ENCODE measurements at places on chromosomes 2 and 18. TPM values are rescaled to one million over a fixed set of nuclear protein-coding genes. Genes with fewer than 3 reads are reported as not detected.

- no peak overlapping the region for H3K27ac ChIP-seq
- no peaks in the 10 kb centered on the region for H3K4me1 ChIP-seq
- peaks cover 18% of the 10 kb centered on the region for H3K36me3 ChIP-seq
- H3K27me3 ChIP-seq = no peaks in the 10 kb centered on the region
These were observed 7.6 kb downstream of the WDR35 start for GRCh38 chr2:19982268-19982667.

- no peaks in the 10 kb centered on the region for H3K4me1 ChIP-seq
- no peak overlapping the region for H3K4me3 ChIP-seq
- no peaks in the 10 kb centered on the region for H3K27me3 ChIP-seq
These were observed 74.7 kb downstream of the VSNL1 start for GRCh38 chr2:17615147-17615546.

The UNC80 gene
- total RNA-seq = 6.0 TPM

The CBLN2 gene
- 0.18 TPM for total RNA-seq

- no peak for DNase-seq
- no peaks in the 10 kb centered on the region for H3K4me1 ChIP-seq
- no peaks in the 10 kb centered on the region for H3K36me3 ChIP-seq
These were observed 1888.7 kb upstream of the PIK3C3 start for GRCh38 chr18:40066368-40066767.

DNA sequence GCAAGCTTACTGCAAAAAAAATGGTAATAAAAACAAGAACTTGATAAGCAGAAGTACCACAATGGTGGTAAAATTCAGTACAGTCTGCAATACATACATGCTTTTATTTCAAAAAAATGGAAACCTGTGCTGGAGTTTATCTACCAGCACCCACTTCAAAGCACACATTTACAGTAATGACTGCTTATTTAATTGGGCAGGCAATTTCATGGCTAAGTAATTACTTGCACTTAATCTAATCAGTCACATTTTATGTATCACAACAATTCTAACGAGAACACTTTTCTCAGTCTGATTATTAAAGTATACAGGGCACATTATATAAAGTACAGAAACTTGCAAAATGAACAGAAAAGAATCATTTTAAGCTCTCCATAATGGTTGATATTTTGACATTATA is 5.2 kb downstream of the APCDD1 start:
- H3K27me3 ChIP-seq = no peaks in the 10 kb centered on the region
- no peak for DNase-seq
- H3K36me3 ChIP-seq = no peaks in the 10 kb centered on the region
- no peaks in the 10 kb centered on the region for H3K4me1 ChIP-seq
- no peak overlapping the region for H3K4me3 ChIP-seq
- H3K27ac ChIP-seq = no peak overlapping the region

DNA sequence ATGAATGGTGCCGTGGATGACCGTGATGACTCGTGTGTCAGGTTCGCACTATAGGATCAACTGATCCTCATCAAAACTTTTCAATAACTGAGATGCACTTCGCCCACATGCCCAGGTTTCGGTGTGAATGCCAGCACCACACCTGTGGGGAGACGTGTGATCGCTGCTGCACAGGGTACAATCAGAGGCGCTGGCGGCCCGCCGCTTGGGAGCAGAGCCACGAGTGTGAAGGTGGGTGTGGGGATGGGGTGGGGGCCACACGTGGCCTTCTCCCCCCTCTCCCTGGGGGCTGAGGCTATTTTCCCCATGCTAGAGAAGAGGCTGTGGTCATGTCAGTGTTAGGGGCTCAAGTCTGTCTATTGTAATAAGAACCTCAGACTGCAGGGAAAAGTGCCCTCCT is 69.0 kb downstream of the LAMA3 start:
- no peaks in the 10 kb centered on the region for H3K4me1 ChIP-seq
- no peaks in the 10 kb centered on the region for H3K36me3 ChIP-seq
- H3K27ac ChIP-seq = no peak overlapping the region
- DNase-seq = no peak
